ENCODE measurements at places on chromosomes 11 and 22.

DNA sequence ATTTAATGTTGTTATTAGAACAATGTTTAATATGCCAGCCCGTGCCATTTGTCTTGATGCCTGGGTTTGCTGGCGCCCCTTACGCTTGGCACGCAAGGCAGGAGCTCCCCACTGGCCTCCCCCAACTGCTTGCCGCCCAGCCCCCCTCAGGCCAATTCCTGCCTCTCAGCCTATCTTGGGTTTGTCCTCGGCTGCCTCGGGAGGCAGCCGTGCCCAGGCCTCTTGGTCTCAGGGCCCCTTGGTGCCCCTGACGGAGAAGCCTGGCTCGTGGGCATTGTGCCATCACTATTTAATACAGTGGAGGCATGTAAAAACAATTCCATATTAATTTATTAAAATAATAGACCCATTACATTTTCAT, 119.8 kb downstream of the KCNQ1OT1 start:
- no peak for DNase-seq

GRCh38 chr11:133982876-133983275, 26.1 kb upstream of the IGSF9B start:
- no peak for DNase-seq

DNA sequence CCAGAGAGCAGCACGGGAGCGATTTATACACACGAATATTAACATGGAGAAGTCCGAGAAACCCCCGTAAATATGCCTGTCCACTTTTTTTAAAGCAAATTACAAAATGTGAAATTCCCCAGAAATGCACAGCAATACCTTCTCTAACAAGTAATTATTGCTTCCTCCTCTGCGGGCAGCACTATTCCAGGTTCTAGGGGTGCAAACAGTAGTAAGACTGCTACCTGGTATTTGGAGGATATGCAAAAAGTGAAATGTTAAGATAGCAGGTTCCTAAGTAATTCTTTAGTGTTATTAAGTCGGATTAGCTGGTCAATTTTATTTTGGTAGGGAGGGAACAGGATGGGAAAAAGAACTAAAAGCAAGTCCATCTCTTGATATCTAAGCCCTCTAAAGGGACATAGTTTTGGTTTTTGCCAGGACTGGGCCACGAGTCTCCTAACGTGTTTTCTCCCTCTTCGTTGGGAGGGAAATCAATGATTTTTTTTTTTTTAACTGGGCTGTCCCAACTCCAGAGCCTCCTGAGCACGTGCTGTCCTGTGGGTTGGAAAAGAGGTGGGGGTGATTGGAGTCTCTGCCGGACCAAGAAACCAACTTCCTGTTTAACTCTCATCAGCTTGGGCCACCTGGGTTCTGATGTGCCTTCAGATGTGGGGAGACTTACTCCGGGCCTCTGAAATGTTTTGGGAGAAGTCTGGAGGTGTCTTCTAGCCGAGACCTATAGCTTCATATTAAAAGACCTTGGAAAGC, 1.7 kb upstream of the XBP1 start:
- no peak for DNase-seq

DNA sequence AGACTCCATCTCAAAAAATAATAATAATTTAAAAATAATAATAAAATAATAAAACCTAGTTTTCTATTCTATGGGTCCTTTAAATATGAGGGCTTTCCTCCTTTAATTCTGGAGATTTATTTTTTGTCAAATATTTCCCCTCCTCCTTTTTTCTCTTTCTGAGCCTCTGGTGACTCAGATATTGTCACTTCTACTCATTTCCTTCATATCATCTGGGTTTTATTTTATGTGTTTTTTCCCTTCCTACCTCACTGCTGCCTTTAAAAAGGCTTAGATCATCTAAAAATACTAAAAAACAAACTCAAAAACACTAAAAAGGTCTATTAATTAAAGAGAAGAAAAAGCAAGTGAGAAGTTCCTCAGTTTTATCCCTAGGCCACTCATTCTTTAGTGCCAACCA, 138.9 kb downstream of the SPON1 start:
- DNase-seq: no peak

DNA sequence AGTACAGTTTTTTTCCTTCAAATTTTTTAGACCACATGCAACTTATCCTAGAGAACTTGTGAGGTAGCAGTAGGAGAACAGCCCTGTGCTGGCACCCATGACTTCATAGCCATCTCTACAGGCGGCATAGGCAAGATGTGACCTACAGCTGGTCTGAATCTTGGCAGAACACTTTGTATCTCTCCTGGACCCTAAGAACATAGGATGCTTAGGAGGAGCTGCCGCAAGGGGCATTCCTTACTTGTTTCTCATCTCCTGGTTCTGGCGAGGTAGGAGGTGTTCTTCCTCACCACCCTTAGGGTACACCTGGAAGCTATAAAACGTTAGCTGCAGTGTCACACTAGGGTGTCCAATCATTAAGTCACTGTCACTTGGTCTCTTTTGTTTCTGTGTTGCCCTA, 16.4 kb downstream of the CWC15 start:
- DNase-seq: no peak

GRCh38 chr11:93464927-93465540, 78.2 kb downstream of the SMCO4 start:
- DNase-seq: no peak

- DNase-seq: no peak
Observed at GRCh38 chr11:42778193-42778592, 533.6 kb upstream of the API5 start.

DNA sequence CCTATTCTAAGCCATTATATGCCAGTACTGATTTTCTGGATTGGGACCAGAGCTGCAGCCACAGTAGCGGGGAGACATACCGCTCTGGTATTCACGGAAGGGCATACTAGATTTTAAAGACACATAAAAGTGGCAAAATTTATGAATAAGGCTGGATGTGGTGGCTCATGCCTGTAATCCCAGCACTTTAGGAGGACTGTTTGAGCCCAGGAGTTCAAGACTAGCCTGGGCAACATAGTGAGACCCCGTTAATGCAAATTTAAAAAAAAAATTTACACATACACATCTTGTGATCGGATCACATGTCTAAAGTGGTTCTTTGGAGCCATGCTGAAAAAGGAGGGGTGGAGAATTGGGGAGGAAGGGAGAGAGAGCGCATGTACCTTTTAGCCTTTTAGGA, 9.0 kb downstream of the RPL27A start:
- no peak for DNase-seq

- DNase-seq: no peak
Observed at GRCh38 chr11:121722431-121723245, 269.9 kb upstream of the SORL1-AS1 start.

DNA sequence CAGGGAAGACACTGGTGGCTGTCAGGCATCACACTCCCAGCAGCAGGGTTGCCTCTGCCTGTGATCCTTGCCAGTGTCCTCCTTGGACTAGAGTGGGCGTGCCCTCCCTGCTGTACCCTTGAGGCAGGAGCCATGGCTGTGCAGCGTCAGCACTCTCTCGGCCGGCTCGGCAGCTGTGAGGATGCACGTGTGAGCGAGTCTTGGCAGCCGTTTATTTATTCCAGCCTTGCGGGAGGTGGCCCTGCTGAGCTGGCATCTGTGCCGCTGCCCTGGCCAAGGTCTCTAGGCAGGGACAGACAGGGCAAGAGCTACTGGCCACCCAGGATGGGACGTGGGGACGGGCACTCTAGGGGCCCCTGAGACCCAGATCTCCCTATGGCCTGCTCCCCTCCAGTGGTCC, 33.9 kb downstream of the TSPAN4 start:
- no peak for DNase-seq

DNA sequence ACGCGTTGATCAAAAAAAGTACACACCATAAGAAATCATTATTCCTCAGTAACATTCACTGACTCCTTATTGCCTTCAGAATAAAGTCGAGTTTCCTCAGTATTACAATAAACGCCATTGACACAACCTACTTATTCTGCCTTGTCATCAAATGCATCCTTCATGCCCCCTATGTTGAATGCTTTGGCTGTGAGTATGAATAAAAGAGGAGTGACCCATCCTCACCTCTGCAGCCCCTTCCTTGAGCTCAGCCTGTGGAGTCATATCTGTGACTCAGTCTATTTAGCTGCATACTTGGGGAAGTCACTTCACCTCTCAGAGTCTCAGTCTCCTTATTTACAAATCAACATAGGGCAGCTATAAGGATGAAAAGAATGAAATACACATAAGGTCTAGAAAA, 65.1 kb downstream of the USP35 start:
- no peak for DNase-seq

DNA sequence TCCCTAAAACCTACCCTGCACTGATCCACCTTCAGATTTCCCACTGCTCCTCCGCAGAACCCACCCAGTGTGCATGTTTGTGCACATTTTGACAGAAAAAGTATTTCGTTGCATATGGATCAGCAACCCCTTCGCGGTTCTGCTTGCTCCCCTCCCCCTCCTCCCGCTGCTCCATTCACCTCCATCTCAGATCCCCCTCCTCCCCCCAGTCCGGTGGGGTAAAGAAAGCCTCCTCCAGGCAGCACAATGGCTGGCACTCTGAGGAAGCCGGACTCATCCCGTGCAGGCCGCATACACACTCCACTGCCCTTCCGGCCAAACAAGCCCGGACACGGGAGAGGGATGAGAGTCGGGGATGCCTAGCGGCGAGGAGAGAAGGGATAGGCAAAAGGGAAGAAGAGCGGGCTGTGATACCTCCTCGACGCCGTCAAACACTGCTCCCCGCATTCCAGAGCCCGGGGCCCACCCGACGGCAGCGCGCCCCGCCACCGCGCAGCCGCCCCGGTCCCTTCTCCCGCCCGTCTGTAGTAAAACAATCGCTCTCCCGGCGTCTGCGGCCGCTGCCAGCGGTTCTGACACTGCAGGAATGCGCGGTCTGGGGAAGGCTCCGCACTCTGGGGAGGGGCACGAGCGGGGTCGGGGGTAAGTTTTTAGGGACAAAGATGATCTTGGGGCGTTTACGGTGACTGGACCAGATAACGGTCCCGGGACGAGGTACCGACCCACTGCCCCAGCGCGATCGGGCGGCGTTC, 915 bp downstream of the FEZ1 start:
- DNase-seq: no peak

DNA sequence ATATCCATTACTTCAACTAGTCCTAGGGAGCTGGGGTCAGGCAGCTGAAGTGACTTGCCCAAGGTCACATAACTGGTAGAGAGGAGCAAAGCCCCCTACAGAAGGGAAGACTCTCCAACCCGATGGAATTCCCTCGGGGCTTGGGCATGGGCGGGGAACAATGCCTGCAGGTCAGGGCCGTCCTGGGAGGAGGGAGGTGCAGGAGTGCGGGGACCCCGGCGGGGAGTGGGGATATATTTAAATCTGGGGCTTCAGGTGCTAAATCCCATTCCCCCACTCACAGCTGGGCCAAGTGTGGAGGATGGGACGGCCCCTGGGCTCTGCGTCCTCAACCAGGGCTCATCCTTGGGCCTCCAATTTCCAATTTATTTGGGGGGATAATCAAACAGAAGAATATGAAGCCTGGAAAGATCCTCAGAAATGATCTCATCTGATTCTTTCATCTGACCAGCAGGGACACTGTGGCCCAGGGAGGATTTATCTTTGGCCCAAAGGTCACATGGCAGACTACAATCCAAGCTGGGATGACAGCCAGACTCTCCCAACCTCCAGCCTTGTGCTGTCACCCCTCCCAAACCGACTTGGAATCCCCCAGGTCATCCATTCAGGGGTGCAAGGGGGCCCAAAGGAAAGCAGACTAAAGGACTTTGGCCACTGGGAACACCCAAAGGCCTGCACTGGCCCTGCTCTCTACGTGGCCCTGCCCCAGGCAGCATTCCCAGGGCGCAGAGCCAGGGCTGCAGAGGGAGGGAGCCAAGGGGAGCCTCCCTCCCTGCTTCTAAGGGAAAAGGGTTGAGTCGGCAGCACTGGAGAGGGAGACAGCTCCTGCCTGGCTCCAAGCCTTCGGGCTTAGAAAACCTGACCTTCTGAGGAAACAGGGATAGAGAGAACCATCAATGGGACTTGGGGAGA, 8.7 kb upstream of the C1QTNF6 start:
- peak; percentile 81 for DNase-seq

DNA sequence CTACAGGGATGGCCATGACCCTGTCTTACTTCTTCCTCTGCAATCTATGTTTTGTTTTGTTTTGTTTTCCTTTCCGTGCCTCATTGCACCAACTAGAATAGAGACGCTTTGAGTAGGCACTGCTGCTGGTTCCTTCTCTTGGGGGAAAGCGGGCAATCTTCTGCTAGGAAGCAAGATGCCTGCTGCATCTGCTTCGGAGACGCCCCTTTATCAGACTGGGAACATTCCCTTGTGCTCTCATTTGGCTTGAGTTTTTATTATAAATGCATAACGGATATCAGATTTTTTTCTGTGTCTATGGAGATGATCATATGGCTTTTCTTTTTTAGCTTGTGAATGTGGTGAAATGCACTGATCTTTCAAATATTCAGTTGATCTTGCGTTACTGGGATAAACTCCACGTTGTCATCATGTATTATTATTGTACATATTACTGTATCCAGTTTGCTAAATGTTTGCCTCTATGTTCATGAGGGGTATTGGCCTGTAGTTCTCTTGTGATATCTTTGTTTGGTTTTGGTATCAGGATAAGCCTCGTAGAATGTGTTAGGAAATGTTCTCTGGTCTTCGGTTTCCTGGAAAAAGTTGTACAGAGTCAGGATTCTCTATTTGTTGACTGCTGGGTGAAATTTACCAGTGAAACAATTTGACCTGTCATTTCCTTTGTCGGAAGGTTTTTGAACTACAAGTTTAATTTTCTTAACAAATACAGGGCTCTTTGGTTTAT, 23.4 kb upstream of the KRTAP5-6 start:
- DNase-seq: no peak

DNA sequence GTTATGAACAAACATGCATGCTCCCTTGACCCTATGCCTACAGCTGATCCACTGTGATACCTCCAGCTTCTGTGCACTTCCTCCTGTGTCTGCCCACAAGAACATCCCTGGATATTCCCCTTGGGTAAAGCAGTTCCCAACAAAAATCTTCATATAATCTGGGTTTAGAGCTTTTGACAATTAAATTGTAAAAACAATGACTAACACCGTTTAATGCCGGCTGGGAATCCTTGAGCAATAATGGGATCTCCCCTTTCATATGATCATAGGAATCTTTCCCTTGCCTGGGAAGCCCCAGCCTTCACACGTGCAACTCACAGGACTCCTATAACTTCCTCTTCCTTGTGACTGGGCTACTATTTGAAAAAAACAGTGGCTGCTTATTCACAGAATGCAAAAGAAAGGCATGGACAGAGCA, 6.3 kb upstream of the ZC3H12C start:
- no peak for DNase-seq

GRCh38 chr11:117625237-117625636, 171.8 kb downstream of the DSCAML1 start:
- DNase-seq: no peak

- DNase-seq: no peak
Observed at GRCh38 chr11:109147726-109148125, 274.3 kb upstream of the C11orf87 start.

DNA sequence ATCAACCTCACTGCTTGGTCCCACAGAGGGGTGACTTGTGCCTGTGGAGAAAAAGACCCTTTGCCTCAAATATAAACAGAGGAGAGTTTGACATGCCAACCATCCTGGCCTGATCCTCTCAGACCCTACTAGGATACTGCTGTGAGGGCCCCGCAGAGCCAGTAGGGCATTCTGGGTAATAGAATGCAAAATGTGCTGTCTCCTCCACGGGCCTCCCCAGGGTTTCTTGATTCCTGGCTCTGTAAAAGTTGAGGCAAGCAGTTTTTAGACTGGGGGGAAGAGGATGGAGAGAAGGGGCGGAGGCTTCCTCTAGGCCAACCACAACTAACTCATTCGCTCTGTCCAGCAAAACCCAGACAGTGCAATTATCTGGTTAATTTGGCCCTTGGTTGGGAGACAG, 81.7 kb downstream of the SYN3 start:
- no peak for DNase-seq

All from ACHN (cell line).